ENCODE measurements at places on chromosomes 13 and 19. TPM values are rescaled to one million over a fixed set of nuclear protein-coding genes. Genes with fewer than 3 reads are reported as not detected.

ERICH4 gene
- not detected for polyA plus RNA-seq

URAD gene
- not detected for polyA plus RNA-seq

DNA sequence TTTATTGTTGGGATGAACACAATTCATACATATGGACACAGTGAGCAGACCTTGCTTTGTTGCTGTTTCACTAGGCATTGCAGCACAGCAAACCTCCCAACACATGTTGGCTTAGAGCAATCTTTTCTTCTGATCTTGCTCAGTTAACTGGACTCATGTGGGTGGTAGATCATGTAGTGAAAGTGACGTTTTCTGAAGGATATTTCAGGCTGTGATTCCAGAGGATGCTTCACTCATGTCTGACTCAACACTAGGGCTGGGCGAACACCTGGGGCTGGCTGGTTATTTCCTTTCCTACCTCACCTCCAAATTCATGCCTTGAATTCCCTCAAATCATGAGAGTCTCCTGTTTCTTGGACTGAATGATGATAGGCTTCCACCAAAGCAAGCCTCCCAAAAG lies 14.3 kb upstream of the LGALS13 start:
- DNase-seq: no peak

DNA sequence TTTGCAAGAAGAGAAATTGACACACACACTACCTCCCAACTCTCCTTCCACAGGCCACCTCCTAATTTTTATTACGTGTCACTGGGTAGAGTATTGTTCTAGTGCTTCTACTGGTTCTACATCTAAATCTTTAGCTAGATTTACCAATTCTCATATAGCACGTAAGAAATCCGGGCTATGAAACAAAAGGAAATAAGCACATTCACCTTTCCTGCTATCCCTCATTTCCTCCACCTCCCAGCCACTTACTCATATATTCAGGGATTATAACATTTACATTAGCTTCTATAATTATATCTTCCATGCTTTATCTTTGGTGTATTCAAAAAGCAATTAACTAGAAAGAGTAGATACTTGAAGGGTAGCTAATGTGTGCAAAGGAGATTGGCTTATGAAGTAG lies 39.7 kb downstream of the USP12 start:
- no peak for DNase-seq

GRCh38 chr13:21014502-21015170 lies 46.8 kb downstream of the LATS2 start:
- DNase-seq: peak; percentile 91

DNA sequence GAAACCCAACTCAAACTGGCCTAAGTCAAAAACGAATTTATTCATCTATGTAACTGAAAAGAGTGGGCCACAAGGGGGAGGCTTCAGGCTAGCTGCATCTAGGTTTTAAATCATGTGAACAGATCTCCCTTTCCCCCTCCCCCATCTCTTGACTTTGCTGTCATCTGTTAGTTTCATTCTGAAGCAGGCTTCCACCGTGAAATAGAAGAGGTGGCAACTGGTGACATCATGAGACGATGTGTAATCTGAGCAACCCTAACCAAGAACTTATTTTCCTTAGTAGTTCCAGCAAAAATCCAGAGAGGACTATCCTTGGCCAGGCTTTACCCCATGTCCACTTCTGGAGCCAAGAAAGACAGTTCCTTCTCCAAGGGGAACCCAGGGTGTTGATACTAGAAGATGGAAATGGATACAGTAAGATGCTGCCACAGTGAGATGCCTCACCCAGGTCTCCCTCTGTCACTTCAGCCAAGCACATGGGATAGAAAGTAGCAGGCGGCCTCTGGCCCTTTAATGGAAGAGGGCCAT lies 9.4 kb downstream of the SAMD4B start:
- DNase-seq: peak; percentile 28

DNA sequence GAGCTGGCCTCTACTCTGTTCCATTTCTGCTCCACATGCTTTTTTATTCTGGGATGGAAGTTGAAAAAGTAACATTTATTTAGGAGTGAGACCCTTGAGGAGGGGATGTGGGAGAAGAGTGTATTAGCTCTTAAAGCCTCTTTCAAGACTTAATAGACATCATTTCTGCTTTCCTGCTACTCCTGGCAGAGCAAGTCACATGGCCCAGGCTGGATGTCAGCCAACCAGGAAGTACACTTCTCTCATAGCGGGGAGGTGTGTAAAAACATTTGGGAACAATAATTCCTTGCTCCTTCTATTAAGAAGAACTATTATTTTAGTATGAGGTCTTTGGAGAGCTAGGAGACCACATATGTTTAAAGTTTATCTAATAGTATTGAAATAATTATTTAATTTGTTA lies 40.6 kb upstream of the FAM216B start:
- DNase-seq: no peak

Measured in IMR-90 (cell line).